ENCODE measurements at places on chromosomes 11 and 22.
A peak's percentile ranks its signal among the peaks of the same experiment; 100 is the strongest.

- DNase-seq = peak; percentile 36
Observed at GRCh38 chr11:2298795-2299761, 2.6 kb downstream of the C11orf21 start.

GRCh38 chr22:48592488-48592887 lies 1235.2 kb downstream of the BRD1 start:
- DNase-seq = no peak

DNA sequence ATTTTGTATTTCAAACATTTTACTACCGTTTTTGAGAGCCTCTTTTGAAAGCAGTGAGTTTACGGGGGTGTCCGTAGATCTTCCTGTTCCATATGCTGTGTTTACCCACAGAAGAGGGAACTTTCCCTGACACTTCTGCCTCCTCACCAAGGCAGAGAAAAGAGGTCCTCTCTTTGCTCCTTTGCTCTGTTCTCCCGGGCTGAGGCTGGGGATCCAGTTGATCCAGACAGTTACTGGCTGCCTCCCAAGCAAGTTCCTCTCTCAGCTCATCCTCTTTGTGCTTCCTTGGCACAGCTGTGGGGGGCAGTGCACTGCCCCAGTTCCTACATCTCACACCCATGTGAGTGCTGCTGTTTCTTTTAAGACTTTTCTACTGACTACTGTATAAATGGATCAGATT lies 813.7 kb downstream of the NTM start:
- DNase-seq = no peak

- peak; percentile 71 for DNase-seq
Observed at GRCh38 chr11:48063424-48063978, 83.1 kb downstream of the PTPRJ start.

DNA sequence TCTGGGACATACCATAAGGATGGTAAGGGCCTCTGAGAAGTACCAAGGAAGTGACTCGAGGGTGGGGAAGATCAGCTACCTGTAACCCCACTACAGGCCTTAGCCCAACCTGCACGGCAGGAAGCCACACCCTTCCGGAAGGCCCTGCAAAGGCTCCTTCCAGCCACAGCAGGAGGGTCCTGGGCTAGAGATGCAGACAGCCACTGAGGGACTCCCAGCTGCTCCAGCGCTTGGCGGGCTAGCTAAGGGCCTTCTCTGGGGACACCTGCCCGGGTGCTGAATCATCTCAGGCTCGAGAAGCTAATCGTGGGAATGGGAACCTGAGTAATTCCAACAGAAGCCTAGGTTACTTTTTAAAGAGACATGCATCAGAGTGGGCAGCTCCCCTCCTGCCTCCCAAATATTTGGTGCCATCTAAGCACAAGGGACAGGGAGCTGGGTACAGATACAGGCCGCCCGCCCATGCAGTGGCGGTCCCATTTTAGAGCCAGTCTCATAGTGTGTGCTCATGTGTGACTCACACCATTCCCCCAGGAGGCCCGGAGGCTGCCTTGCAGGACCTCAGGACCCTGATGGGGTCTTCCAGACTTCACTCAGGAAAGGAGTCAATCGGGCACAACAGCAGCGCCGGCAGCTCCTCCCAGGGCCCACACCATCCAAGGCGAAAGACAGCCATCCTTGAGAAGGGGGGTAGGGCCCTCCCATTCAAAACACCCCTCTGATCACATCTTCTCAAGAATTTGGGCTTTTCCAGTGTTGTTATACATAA lies 8.0 kb downstream of the MYH9 start:
- DNase-seq = no peak

GRCh38 chr22:18952022-18952421 lies 15.9 kb upstream of the PRODH start:
- DNase-seq = no peak

GRCh38 chr11:6736495-6737121 lies 35.2 kb downstream of the OR2AG2 start:
- DNase-seq = no peak

- DNase-seq = no peak
Observed at GRCh38 chr22:25735650-25736049, 6.3 kb upstream of the MYO18B start.

DNA sequence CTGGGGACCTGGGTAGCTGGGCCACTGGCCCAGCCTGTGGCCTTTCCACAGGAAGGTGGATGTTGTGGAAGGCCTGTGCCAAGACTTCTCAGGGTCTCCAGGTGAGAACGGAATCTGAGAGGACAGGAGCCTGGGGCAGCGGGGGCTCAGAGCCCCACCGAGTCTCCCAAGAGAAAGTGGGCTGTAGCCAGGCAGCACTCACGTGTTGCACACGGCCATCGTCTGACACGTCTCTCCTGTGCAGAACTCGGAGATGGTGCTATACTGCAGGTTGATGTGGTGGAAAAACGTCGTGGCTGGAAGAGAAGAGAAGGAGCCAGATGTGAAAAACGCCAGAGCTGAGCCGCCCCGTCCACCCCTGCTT lies 6.4 kb downstream of the MOB2 start:
- DNase-seq = no peak

GRCh38 chr11:112471731-112472130 lies 211.1 kb upstream of the PLET1 start:
- DNase-seq = no peak

GRCh38 chr11:20309231-20310025 lies 54.1 kb upstream of the HTATIP2 start:
- no peak for DNase-seq

DNA sequence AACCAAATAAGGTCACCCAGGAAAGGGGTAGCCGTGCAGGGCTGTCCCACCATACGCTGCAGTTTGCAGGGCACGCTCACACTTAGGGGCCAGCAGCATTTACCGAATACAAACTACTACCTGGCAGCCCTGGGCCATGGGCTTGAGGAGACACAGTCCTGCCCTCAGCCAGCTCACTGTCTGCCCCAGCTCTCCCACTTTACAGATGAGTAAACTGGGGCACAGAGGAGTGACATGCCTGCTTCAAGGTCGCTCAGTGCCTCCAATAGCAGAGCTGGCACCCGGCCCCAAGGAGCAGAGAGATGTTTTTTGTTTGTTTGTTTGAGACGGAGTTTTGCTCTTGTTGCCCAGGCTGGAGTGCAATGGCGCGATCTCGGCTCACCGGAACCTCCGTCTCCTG lies 2.8 kb downstream of the FADS3 start:
- no peak for DNase-seq

DNA sequence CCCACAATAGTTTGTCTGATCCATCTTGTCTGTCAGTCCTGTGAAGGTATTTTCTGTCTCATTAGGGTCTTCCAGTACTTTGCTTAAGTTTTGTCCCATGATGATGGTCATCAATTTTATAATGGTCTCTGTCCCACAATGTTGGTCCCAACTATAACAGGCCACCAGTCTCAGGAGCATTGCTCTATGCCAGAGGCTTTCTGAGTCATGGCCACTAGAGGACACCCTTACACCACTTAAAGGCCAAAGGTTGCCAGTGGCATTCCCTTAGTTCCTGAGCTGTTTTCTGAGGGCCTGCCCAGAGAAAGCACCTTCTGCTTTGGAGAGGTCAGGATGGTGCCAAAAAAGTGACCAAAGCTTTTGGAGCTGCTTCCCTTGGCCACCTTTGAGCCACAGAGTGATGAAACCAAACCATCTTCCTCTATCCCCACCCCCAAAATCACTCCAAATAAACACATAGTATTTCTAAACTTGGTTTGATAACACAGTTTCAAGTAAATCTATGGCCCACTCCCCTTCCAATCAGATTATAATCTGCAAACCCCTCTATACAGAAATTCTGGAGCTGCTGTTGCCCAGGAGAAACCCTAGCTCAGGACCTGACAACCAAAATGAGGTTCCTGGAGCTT lies 19.3 kb downstream of the EIF3F start:
- DNase-seq = peak; percentile 63

GRCh38 chr22:50396751-50397370 lies 53.7 kb downstream of the PPP6R2 start:
- DNase-seq = no peak

- no peak for DNase-seq
Observed at GRCh38 chr22:17726928-17727897, 47.1 kb downstream of the BID start.

GRCh38 chr22:37503183-37503683 lies 16.0 kb downstream of the CARD10 start:
- no peak for DNase-seq

DNA sequence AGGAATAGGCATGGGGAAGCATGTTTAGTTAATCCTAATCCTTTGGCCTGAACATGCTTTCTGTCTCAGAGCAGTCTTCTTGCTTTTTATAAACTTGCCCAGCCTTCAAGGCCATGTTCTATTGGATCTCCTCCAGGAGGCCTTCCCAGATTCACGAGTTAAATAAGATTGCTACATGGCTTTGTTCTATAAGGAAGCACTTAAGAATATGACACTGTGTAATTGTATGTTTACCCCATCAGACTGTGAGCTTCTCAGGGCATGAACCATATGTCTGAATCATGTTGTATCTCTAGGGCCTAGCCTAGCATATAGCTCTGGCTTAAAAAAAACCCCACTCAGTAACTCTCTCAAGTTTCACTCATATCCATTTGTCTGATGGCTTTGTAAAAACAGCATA lies 26.4 kb upstream of the UCP3 start:
- DNase-seq = no peak

DNA sequence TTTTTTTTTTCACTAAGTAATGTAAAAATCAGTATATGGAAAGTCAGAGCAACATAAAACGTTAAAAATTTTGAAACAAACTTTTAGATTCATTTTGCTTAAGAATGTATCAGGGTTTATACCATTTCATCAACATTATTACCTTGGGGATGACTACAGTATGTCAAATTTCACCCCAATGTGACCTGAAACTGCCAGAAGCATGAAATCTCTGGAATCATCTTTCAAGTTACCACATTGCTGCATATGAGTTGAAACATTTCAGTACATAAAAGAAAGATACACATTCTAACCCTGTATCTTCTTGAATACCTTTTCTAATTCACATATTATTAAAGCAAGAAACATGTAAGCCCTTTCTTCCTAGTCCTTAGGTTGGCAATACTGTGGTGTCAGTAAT lies 32.8 kb downstream of the MAML2 start:
- no peak for DNase-seq

GRCh38 chr22:20096574-20097420 lies 16.8 kb downstream of the DGCR8 start:
- no peak for DNase-seq

DNA sequence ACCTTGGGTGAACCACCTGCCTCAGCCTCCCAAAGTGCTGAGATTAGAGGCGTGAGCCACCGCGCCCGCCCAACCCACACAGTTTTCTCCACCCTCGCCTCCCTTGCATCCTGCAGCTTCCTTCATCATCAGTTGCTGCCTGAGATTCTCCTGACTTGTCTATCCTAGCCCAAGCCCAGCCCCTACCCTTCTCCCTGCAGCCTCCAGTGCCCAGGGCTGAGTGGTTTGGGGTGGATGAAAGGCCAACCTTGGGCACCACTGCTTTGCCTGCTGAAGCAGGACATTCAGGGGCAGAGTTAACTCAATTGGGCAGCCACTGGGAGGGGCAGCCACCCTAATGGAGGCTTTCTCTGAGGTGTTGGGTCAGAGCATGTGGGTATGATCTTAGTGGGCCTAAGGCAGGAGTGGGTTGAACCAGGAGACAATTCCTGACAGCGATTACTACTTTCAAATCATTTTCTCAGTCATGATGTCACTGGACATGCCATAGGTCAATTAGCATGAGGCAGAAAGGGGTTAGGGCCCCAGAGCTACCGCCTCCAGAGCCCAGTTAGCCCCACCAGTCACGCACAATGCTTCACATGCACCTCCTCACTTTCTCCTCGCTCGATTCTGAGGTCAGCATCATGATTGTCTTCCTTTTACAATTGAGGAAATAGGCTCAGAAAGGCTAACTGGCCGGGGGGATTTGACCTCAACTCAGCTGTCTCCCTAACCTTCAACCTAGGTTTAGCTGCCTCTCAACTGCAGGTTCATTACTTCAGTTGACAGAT lies 1.0 kb upstream of the FKBP2 start:
- DNase-seq = no peak

GRCh38 chr11:2393941-2394817 lies 6.4 kb upstream of the TSSC4 start:
- no peak for DNase-seq

- peak; percentile 78 for DNase-seq
Observed at GRCh38 chr11:33687733-33688479, 12.7 kb downstream of the C11orf91 start.

- DNase-seq = no peak
Observed at GRCh38 chr11:44005956-44006355, 41.8 kb upstream of the ACCSL start.

GRCh38 chr11:26847459-26847858 lies 125.6 kb upstream of the SLC5A12 start:
- no peak for DNase-seq

- no peak for DNase-seq
Observed at GRCh38 chr22:30879415-30879797, 89.2 kb downstream of the MORC2 start.

DNA sequence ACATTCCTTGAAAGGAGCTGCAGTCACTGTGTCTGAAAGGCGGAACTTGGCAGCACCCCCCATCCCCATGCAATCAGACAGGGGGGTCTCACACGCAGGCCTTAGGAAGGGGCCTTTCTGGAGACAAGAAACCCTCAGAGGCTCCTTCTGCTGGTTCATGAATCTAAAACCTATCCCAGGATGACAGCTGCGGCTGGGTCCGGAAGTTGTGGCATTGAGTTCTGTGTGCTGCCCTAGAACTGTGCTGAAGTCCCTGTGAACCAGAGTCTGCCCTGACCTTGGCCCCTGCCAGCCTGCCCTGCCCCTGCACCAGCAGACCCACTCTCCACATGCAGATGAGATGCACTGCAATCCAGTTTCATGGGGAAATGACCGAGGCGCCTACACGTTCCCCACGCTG lies 268.0 kb downstream of the CTTN start:
- no peak for DNase-seq

DNA sequence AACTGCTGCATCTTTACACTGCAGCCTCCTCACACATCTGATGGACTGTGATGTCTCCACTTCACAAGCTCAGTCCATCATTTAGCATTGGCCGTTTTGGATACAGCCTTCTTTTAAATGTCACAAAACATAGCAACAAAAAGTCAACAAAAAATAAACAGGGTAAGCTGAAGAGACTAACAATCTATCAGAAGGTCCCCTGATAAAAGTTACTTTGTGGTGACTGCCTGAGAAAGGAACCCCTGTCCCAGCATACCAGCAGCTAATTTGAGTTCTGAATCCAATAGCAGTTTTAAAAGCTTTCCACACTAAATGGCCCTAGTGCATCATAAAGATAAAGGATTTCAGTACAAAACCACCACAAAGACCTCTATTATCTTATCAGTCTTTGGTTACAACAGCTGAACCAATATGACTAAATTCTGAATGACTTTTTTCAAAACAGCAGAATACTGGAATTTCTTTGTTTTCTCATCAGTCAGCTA lies 162.4 kb downstream of the SOX6 start:
- DNase-seq = no peak

GRCh38 chr22:47442821-47443220 lies 680.4 kb downstream of the TBC1D22A start:
- DNase-seq = no peak

Data from lung microvascular endothelial cell (primary cell).